ENCODE measurements at places on chromosomes 6 and 20. TPM values are rescaled to one million over a fixed set of nuclear protein-coding genes. Genes with fewer than 3 reads are reported as not detected.

Gene VSTM2L
- total RNA-seq, result 0.32 TPM

Gene FNDC11
- 0.97 TPM for total RNA-seq

Gene CARMIL1
- 11.2 TPM for total RNA-seq

Gene SNRPB
- total RNA-seq, result 146 TPM

Gene GLP1R
- not detected for total RNA-seq

Gene ZSCAN31
- total RNA-seq, result 3.5 TPM

Gene DIDO1
- 47.5 TPM for total RNA-seq

Gene BANF2
- total RNA-seq, result not detected

Gene EZR
- 100 TPM for total RNA-seq

Gene PRKN
- total RNA-seq, result 4.2 TPM

Gene PRRT1
- under 0.01 TPM for total RNA-seq

Gene DDX39B
- total RNA-seq, result 463 TPM

Gene CALHM6
- not detected for total RNA-seq

Gene SPACA1
- not detected for total RNA-seq

Gene DEFB112
- total RNA-seq, result not detected

Gene ECT2L
- total RNA-seq, result not detected

Gene MYBL2
- total RNA-seq, result 11.7 TPM

Gene SPTLC3
- total RNA-seq, result 0.97 TPM

Gene WFDC10B
- total RNA-seq, result not detected

Gene GPSM3
- total RNA-seq, result 4.8 TPM

Gene CDSN
- not detected for total RNA-seq

Gene ALDH5A1
- 0.64 TPM for total RNA-seq

Gene CD109
- total RNA-seq, result 27.2 TPM

Gene ENPP5
- 0.43 TPM for total RNA-seq

Gene GID8
- 31.2 TPM for total RNA-seq

Gene PSORS1C2
- total RNA-seq, result not detected

Gene PREP
- total RNA-seq, result 19.0 TPM

Gene EMILIN3
- not detected for total RNA-seq

Gene HLA-DMB
- total RNA-seq, result 1.7 TPM

Gene ZGPAT
- total RNA-seq, result 19.4 TPM

Gene ATAT1
- 5.2 TPM for total RNA-seq

Gene MICA
- total RNA-seq, result 45.3 TPM

Gene HLA-DQB1
- total RNA-seq, result not detected

Gene ZFP57
- not detected for total RNA-seq

Gene HLA-DOB
- 0.43 TPM for total RNA-seq

Gene SLC22A23
- 2.2 TPM for total RNA-seq

Gene ADAM33
- total RNA-seq, result 44.8 TPM

Gene RIPPLY2
- total RNA-seq, result not detected

Gene PNRC1
- 38.7 TPM for total RNA-seq

Gene CCN6
- total RNA-seq, result not detected

Gene FAM83C
- not detected for total RNA-seq

Gene GGTLC1
- total RNA-seq, result not detected

Gene PNPLA1
- total RNA-seq, result not detected

Gene CRYBG1
- total RNA-seq, result 8.1 TPM
